ENCODE measurements at places on chromosomes 7 and 10.
A peak's percentile ranks its signal among the peaks of the same experiment; 100 is the strongest.

DNA sequence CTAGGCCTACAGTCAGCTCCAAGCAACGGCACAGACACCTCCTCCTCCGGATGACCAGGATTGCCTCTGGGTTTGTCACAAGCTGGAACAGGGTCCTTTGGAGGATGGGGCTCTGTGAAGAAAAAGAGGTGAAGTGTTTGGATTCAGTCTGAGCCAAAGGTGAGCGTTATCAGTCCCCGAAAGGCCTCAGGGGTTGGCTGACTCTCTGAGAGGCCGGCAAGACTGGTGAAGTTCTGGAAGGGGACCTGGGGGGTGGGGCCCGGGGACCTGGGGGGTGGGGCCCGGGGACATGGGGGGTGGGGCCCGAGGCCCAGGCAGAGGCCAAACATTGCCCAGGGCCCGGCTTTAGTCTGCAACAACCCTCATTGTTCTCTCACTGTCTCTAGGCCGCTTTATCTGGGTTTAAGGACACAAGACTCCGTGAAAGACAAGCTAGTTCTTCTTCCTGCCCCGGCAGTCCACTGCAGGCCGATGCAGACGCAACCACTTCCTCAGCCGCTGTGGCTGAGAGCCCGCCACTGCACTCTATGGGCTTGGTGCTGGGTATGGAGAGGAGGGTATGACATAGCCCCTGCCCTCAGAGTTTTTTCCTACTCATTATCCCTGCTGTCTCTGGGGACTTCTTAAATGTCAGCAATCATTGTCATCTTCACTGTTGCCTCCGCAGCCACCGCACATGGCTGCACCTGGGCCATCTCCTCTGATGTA is 27.4 kb upstream of the PSAP start:
- DNase-seq = peak; percentile 67

GRCh38 chr10:24239289-24240040 is 30.5 kb downstream of the KIAA1217 start:
- no peak for DNase-seq

DNA sequence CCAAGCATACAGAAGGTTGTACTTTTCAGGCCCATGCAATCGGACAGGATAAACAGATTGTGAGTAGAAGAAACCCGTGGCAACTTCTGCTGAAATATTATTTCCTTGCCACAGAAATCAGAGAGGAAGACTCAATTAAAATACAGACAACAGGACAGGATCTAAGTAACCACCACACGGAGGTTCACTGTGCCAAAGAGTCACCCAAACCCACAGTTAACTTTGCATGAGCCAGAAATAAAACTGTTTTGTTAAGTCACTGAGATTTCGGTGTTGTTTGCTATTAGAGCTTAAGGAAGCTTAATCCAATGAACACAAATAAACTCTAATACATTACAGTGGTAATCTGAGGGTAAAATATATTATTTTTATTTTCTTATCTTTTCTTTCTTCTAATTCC is 14.0 kb downstream of the PNPLA8 start:
- no peak for DNase-seq

DNA sequence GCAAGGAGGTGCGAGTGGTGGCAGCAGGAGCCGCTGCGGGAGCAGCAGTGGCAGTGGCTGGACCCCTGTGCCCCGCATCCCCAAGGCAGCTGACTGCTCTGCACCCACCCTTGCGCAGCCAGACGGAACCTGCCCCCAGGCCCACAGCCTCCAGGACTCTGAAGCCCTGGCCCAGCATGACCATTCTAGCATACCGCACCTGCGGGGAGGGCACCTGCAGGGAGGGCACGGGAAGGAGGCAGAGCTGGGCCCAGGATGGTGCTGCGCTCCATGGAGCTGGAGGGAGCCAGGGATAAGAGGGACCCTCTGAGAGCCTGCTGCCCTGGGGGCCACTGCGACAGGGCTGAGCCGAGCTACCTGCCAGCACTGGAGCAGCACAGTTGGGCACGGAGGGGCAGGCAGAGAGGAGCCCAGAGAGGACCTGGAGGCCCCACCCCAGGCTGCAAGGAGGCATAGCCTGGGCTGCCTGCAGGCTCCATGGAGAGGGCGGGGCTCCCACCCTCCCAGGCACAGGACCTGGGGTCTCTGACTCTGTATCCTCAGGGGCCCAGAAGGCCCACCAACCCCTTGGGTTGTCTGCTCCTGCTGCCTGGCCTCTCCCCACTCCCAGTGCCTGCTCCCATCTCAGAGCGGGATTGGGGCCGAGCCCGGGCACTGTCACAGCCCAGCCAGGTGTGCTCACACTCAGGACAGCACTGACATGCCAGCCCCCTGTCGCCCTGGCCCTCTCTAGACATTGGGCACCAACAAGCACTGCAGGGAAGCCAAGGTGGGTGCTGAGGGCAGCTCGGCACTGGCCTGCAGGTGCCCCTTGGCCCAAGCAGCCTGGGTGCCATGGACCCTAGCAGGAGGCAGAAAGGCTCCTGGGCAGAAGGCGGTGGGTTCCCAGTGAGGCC is 87.6 kb downstream of the HTR7 start:
- DNase-seq = no peak

DNA sequence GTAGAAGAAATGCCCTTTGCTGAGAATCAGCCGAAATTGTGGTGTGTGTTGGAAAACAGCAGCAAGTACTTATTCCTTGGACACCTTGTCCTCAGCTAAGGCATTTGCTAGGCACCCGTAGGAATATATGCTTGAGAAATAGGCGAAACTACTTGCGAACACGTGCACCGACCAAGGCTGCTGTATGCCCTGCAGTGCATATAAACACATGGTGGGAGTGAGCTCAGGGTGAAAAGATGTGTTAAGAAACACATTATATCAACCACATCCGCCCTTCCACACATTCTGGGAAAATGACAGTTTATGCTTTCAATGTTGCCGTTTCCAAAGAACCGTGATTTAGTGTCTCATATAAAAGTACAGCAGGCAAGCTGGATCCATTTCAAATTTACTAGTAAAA is 199.2 kb downstream of the JCAD start:
- DNase-seq = no peak

DNA sequence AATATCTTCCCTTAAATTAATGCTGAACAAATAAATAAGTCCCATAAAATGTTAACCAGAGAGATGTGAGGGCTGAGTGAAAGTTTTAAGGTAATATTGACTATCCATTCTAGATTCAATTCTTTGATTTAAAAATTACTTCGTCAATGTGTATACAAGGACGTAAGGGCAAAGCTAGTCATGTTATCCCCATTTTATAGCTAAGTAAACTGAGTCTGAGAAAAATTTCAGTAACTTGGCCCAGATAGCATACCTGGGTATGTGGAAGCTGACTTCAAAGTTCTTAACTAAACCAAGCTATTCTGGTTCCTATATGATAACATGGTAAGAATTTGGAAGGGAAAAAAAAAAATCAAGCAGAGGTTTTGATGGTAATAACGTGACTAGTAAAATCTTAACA is 72.4 kb downstream of the CADPS2 start:
- no peak for DNase-seq

DNA sequence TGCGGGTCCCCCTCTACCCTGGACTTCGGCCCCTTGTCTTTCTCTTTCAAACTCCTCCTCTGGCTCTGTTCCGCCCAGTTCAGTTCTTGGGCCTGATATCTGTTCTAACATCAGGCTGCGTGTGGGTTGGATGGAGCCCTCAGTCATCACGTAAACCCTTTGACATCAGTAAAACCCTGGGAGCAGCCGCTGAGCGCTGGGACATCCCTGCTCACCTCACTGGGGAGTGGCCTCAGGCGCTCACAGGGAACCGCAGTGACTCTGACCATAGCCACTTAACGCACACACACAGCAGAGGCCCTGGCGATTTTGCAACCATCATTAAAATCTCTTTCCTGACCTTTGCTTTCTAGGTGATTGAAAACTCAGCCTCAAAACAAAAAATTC is 113.3 kb downstream of the CYTH3 start:
- DNase-seq = no peak

GRCh38 chr10:105063796-105064195 is 422.7 kb downstream of the SORCS3 start:
- peak; percentile 45 for DNase-seq

DNA sequence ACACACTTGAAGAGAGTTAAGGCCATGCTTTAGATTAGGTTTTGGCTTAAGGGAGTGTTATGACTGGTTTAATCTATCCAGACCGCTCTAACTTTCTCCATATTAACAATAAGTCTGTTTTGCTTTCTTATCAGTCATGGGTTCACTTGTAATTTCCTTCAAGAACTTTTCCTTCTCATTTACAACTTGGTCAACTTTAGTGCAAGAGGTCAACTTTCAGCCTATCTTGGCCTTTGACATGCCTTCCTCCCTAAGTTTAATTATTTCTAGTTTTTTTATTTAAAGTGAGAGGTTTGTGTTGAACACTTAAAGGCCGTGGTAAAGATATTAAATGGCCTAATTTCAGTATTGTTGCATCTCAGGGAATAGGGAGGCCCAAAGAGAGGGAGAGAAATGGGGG is 75.6 kb downstream of the MKLN1 start:
- no peak for DNase-seq

DNA sequence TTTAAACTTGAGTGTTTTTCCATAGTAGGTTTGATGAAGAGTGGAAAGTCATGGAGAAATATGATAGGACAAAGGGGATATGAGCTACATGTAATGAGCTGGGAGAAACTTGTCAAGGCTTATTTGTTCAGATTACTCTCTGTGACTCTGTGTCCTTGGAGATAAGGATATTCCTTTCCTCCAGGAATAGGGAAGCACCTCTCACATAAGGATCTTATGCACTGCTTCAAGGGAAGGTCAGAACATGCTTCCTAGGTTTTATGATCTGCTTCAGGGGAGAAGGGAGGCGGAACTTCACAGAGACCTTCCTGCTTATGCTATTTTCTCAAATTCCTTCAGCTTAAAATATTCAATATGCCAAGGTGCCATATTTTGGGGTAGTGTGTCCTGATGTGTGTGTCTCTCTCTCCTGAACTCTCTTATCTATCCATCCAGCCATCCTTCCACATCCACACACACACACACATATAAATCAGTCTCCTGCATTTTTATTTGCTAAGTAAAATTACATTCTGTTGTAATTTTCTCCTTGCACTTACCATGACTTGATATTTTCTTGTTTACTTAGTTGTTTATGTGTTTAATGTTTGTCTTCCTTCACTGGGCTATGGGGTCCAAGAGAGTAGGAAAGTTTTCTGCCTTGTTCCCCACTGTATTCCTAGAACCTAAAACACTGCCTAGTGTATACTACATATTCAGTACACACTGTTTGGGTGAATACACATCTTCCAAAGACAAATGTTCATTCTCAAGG is 26.4 kb downstream of the ARL4A start:
- DNase-seq = no peak

- no peak for DNase-seq
Measured at GRCh38 chr10:7665767-7666166, 999 bp downstream of the ITIH5 start.

GRCh38 chr7:151570366-151570915 is 50.7 kb upstream of the RHEB start:
- DNase-seq = no peak

DNA sequence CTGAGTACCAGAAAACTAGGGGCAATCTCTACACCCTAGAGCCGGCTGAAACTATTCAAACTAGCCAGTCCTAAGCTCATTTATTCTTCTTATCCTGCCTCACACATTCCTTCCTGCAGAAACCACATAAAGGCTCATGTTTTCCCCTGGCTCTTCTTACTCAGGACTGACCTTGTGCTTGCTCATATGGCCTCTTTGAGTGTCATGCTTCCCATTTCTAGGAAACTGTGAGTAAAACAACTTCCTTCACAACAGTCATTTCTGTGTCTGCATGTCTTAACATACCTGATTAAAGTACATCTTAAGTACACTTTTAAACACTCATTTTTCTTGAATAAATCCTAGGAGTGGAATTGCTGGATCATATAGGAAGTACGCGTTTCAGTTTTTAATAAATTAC is 52.3 kb upstream of the KIAA1217 start:
- DNase-seq = no peak

- DNase-seq = no peak
Measured at GRCh38 chr10:48968036-48968435, 28.4 kb upstream of the LRRC18 start.

DNA sequence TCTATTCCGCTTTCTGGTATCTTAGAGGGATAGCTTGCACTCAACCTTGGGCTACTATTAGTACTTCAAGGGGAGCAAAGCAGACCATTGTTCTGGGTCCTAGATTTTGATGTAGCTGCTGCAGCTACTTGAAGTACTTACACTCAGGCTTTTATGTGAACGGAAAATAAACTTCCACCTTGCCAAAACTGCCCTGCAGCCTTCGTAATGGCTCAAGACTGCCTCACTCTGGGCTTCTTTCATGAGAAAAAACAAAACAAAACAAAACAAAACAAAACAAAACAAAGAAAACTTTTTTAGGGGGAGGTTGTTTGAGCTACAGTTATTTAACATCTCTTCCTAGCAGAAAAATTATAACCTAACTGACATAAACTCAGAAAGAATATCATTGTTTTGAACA is 19.4 kb upstream of the EPHB6 start:
- DNase-seq = no peak

- DNase-seq = peak; percentile 62
Measured at GRCh38 chr7:14389181-14389591, 399.7 kb upstream of the ETV1 start.

DNA sequence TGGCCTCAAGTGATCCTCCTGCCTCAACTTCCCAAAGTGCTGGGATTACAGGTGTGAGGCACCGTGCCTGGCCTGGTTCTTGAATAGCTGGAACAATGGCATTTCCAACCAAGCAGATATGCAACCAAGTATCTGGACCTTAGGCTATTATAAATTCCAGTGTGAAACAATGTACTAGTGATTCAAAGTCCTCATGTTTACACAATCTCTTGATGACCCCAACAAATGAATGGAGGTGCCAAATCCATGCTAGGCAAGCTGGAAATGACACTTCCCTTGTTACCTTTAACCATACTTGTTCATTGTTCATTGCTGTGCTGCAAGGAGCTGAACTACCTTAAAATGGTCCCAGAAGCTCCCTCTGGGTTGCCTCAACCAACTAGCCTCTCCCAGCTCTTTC is 282.2 kb upstream of the KLF14 start:
- DNase-seq = no peak

- no peak for DNase-seq
Measured at GRCh38 chr10:53009961-53010907, 237.7 kb upstream of the MBL2 start.

- DNase-seq = no peak
Measured at GRCh38 chr7:43664681-43665080, 64.6 kb downstream of the COA1 start.

- peak; percentile 11 for DNase-seq
Measured at GRCh38 chr7:139479620-139480019, 3.9 kb downstream of the KLRG2 start.

GRCh38 chr10:119222966-119223386 is 15.6 kb downstream of the GRK5 start:
- no peak for DNase-seq

- no peak for DNase-seq
Measured at GRCh38 chr7:142827951-142828500, 26.9 kb upstream of the EPHB6 start.

GRCh38 chr7:110420788-110421187 is 670.1 kb upstream of the LRRN3 start:
- no peak for DNase-seq

- no peak for DNase-seq
Measured at GRCh38 chr7:6709808-6710207, 3.1 kb upstream of the ZNF12 start.

Measured in NCI-H1436 (cell line).